ENCODE measurements at places on chromosomes 1 and 21.

- no peak for DNase-seq
These were observed 5.6 kb downstream of the PRCC start for GRCh38 chr1:156772728-156773497.

- DNase-seq: no peak
These were observed 394.9 kb upstream of the B3GALT2 start for GRCh38 chr1:193581341-193581740.

DNA sequence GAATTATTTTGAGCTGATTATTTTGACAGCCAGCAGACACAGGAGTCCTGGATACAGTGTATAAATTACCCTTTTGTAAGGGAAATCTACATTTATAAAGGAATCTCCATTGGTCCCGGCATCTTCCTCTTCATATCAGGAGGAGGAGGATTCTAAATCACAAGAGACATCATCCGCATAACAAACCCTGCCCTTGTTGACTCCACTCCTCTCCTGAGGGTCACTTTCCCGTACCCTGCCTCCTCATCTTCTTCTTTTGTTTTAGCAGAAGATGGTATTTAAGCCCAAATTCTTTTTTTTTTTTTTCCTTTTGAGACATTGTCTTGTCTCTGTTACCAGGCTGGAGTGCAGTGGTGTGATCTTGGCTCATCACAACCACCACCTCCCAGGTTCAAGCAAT, 14.6 kb upstream of the PKNOX1 start:
- DNase-seq: no peak

DNA sequence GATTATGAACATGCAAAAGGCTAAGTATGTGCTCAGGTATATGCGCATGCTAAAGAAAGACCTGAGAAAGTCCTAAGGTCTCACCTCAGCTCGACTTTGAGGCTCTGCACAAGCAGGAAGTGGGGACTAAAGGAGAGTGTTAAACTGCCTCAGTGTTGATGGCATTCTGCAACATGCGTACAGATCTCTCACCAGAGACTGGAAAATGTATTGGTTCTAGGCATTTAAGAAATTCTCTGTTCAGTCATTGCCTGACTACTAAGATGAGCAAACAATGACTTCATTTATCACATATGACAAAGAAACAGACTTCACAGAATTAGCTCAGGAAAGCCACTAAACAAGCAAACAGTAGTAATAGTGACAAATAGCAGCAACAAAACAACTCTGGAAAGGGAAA, 90.8 kb downstream of the USH2A start:
- no peak for DNase-seq

GRCh38 chr1:114080511-114081436, 72.9 kb downstream of the SYT6 start:
- no peak for DNase-seq

DNA sequence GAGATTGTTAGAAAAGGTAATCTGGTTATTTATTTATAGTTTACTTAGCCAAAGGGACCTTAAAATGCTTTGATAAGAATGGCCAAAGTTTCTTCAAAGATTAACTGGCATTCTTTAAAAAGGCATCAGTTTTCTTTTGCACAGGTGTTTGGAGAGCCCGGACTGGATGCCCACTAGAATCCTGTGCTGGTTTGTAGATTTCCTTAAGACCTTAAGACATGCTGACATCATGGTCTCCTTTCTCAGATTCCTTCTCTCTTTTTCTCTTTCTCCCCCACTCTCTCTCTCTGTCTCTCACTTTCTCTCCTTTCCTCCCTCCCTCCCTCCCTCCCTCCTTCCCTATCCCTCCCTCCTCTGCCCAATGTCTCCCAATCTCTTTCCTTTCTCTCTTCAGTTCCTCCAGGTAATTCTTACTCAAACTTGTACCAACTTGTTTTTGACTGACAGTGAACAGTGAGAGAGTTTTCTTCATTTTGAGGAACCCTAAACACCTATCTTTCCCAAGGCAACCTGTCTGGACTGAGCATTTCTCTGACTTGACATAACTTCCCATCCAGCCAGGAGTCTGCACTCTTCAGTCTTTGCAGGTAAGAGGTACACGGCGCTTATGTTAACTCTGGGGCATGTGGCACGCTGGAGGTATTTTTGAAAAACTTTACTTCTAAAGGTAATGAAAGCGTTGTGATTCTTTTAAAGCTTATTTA, at the start of gene KCNJ15:
Gene KCNJ15 (plus strand): TSS at position 393 of the 704 bp plus-strand sequence. CDS start 42,271 bp downstream, outside the sequence.
- DNase-seq: no peak

DNA sequence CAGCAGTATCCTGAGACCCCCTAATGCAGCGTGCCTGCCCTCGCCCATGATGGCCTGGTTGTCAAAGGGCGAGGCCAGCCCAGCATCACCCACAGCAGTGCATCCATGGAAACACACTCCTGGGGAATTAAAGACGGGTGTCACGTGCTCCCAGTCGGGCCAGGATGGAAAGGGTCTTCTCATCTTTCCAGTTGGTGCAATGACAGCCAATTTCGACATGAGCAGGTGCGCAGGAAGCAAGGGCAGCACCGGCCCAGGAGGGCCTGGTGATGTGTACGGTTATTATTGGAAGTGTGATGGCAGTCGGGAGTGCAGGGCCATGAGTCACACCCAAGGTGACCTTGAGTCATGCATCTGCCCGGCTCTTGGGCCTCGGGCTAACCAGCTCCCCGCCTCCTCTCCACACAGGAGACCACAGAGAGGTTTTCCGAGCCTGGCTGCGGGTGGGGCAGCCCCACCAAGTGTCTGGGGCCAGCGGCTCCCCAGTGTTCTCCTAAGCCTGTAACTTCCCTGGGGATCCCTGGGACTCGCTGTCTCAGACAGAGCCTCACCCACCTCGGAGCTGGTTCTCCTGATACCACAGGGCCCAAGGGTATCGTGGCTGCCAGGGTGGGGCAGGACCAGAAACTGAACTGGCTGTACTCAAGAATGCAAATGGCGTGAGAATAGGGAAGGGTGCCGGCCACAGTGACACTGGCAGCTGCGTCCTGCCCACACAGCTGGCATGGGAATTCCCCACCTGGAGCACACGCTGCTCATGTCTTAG, 119.8 kb downstream of the SIK1 start:
- DNase-seq: no peak

DNA sequence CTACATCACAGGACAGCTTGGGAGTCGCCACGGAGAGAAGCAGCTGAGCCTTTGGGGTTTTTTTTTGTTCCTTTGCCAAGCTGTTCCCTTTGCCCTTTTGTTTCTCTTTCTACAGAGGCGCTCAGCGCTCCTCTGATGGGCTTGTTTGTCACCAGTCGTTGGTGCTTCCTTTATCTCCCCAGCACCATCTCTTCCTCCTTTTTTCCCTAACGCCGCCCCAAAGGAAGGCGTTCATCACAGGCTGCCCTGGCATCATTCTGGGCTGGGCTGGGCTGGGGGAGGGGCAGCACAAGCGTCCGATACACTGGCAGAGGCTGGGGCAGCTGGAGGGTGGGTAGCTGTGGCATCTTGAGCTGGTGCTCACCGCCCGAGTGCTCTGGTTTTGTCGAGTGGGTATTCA, 10.5 kb downstream of the IGSF21 start:
- DNase-seq: no peak

DNA sequence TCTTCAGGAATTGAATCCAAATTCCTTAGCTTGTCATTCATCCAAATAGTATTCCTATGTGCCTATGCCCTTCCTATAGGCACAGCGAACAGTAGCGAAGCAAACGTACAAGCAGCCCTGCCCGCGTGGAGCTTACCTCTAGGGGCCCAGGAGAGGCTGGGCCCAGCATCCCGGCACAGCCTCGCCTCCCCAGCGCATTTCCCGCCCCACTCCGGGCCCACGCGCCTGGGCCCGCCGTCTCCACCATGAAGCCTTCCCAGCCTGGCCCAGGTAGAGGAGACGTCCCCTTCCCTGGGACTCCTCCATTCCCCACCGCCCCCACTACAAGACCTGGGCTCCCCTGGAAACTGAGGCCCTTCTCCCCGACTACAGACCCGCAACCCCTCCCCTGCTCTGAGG, 245 bp upstream of the TMEM269 start:
- DNase-seq: no peak
